ENCODE measurements at places on chromosomes 7 and 10.
A peak's percentile ranks its signal among the peaks of the same experiment; 100 is the strongest.

DNA sequence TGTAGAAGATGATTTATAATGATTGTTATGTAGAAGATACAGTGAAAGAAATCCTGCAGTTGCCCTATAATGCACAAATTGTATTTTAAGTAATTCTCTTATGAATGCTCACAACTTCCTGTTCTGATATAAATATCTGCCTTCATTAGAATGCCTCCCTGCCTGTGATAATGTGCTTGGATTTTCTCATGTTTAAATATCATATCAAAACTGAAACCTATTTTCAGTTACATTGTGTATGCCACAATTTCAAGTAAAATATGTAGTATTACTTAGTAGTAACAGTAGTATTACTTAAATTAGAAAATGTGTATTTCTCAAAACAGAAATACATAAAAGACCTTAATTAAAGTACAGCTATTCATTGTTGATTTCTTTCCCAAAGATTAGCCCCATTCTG, 41.1 kb upstream of the TFEC start:
- no peak for DNase-seq

- peak; percentile 100 for DNase-seq
These were observed 52.6 kb upstream of the BET1 start for GRCh38 chr7:94056796-94057207.

- DNase-seq, result no peak
These were observed 15.4 kb downstream of the CTBP2 start for GRCh38 chr10:125144693-125145623.

- peak; percentile 13 for DNase-seq
These were observed 770.9 kb downstream of the TNS3 start for GRCh38 chr7:46810986-46811385.

DNA sequence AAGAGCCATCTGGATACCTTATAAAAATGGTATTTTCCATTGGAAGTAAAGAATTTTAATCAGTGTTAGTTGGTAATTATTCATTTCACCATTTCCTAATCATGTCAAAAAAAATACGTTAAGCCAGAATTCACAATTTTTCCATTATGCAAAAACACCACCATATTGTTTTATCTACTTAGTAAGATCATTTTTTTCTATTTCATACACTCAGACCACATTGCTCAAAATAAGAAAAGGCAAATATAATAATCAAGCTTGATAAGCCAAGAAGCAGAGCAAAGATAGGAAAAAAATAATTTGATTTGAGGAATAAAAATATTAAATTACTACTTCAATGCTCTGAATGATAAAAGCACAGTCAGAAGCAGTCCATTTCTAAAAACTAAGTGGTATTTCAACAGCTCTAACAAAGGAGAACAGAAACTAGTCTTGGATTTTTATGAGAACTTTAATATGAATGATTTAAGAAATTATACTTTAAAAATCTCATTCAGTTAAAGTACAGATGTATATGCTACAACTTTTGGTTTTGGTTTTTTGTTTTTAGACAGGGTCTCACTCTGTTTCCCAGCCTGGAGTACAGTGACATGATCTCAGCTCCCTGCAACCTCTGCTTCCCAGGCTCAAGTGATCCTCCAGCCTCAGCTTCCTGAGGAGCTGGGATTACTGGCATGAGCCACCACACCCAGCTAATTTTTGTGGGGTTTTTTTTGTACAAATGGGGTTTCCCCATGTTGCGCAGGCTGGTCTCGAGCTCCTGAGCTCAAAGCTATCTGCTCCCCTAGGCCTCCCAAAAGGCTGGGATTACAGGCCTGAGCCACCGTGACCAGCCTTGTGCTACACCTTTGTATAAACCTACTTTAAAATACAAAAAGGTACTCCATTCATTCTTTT, 46.6 kb downstream of the LRRN3 start:
- no peak for DNase-seq

All from RCC 7860 (cell line).